ENCODE measurements at places on chromosomes 3 and 15. TPM values are rescaled to one million over a fixed set of nuclear protein-coding genes. Genes with fewer than 3 reads are reported as not detected.

DNA sequence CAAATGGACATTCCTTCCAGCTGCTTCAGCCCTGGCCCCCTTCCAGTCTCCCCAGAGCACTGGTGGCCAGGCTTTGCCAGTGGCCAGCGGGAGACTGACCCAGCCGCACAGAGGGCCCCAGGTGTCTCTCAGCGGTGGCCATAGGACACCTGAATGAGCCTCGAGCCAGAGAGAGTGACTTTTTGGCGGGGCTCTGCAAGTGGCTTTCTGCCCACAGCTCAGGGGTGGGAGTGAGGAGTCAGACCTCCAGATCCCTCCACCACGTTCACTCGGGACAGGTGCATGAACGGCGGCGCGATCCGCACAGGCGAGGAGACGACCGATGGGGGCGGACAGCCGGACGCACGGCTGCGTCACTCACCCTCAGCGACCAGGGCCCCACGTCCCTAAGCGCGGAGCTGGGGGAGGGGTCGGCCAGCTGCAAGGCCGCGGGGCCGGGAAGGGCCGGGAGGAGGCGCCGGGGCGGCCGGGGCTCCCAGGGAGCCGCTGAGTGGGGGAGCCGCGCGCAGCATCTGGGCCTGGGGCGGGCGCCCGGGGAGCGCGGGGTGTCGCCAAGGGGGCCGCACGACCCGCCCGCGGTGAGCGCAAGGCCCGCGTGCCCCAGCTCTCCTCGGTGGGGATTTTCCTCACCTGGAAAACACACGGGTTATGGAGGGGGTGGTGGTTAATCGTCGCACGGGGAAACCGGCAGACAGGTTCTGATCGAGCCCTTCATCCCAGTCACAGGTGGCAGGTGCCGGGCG is 57.1 kb downstream of the BDH1 start:
- H3K4me3 ChIP-seq = no peak overlapping the region
- H3K36me3 ChIP-seq = no peaks in the 10 kb centered on the region
- H3K4me1 ChIP-seq = peaks cover 23% of the 10 kb centered on the region
- DNase-seq = no peak
- H3K27ac ChIP-seq = no peak overlapping the region

GRCh38 chr3:174186377-174186989 is 672.7 kb upstream of the NAALADL2 start:
- no peaks in the 10 kb centered on the region for H3K36me3 ChIP-seq
- no peak overlapping the region for H3K27ac ChIP-seq
- H3K4me1 ChIP-seq = peaks cover 2% of the 10 kb centered on the region
- no peaks in the 10 kb centered on the region for H3K27me3 ChIP-seq
- no peak overlapping the region for H3K4me3 ChIP-seq
- no peak for DNase-seq

Gene FOXB1
- total RNA-seq = not detected

GRCh38 chr15:60912984-60913697 is 316.0 kb downstream of the RORA start:
- H3K4me1 ChIP-seq = peaks cover 35% of the 10 kb centered on the region
- no peaks in the 10 kb centered on the region for H3K36me3 ChIP-seq
- no peak overlapping the region for H3K4me3 ChIP-seq
- H3K27ac ChIP-seq = no peak overlapping the region

Gene CPEB1
- total RNA-seq = 1.6 TPM

- no peaks in the 10 kb centered on the region for H3K4me1 ChIP-seq
- H3K36me3 ChIP-seq = no peaks in the 10 kb centered on the region
- H3K4me3 ChIP-seq = no peak overlapping the region
- no peaks in the 10 kb centered on the region for H3K27me3 ChIP-seq
- no peak overlapping the region for H3K27ac ChIP-seq
These were observed 231.4 kb downstream of the ROBO2 start for GRCh38 chr3:77271306-77271705.

GRCh38 chr15:38049891-38050290 is 115.5 kb downstream of the TMCO5A start:
- DNase-seq = no peak
- H3K27me3 ChIP-seq = no peaks in the 10 kb centered on the region
- H3K27ac ChIP-seq = no peak overlapping the region
- H3K36me3 ChIP-seq = no peaks in the 10 kb centered on the region
- no peak overlapping the region for H3K4me3 ChIP-seq
- no peaks in the 10 kb centered on the region for H3K4me1 ChIP-seq

- H3K27me3 ChIP-seq = no peaks in the 10 kb centered on the region
- peak overlapping the region; percentile 13 for H3K4me3 ChIP-seq
- H3K27ac ChIP-seq = no peak overlapping the region
- no peaks in the 10 kb centered on the region for H3K36me3 ChIP-seq
- H3K4me1 ChIP-seq = peaks cover 11% of the 10 kb centered on the region
These were observed 118.2 kb upstream of the GOLIM4 start for GRCh38 chr3:168213920-168214319.

DNA sequence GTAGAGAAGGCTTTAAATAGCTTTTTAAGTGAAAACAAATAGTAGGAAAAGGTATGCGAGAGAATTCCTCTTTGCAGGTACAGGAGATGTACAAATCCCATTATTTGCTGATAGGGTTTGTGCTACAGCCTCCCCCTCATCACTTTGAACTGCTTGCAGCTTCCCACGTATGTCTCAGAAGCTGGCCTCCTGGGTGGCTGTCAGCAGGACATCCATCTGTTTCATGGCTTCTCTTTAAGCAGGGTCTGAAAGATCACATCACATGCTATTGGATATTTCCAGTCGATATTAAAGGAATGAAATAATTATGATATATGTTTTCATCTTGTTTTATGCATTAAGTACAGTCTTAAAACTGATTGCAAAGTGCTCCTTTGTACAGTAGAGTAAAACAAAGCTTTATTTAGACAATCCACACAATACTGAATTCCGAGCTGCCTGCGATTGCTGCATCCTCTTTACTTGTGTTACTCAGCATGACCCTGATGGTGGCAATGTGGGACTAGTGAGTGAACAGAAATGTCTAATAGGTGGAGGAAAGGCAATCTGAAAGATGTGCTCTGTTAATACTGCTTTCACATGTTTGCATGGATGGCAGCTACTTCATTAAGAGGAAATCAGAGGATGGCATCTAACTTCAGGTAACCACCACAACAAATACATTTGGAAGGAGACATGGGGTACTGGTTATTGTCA is 930.6 kb upstream of the SEMA6D start:
- H3K4me3 ChIP-seq = no peak overlapping the region
- H3K27me3 ChIP-seq = no peaks in the 10 kb centered on the region
- H3K27ac ChIP-seq = no peak overlapping the region
- no peak for DNase-seq
- no peaks in the 10 kb centered on the region for H3K4me1 ChIP-seq
- H3K36me3 ChIP-seq = no peaks in the 10 kb centered on the region

Gene IGSF11
- total RNA-seq = 2.1 TPM

- no peaks in the 10 kb centered on the region for H3K36me3 ChIP-seq
- H3K4me1 ChIP-seq = no peaks in the 10 kb centered on the region
- H3K27ac ChIP-seq = no peak overlapping the region
- no peak overlapping the region for H3K4me3 ChIP-seq
These were observed 563.4 kb upstream of the DPPA4 start for GRCh38 chr3:109900783-109901182.

- peak overlapping the region; percentile 75 for H3K27ac ChIP-seq
- H3K4me3 ChIP-seq = no peak overlapping the region
- no peaks in the 10 kb centered on the region for H3K27me3 ChIP-seq
- peaks cover 92% of the 10 kb centered on the region for H3K4me1 ChIP-seq
- H3K36me3 ChIP-seq = peaks cover 70% of the 10 kb centered on the region
These were observed 16.5 kb downstream of the ANXA2 start for GRCh38 chr15:60381148-60381788.

- no peak for DNase-seq
- peaks cover 9% of the 10 kb centered on the region for H3K27me3 ChIP-seq
- no peak overlapping the region for H3K27ac ChIP-seq
- H3K36me3 ChIP-seq = no peaks in the 10 kb centered on the region
These were observed 36.9 kb upstream of the TRIM59 start for GRCh38 chr3:160486459-160486869.
